Right atrium auricular region (tissue), 2 donors: ENCODE measurements at places on chromosomes 12 and 14.

GRCh38 chr12:123269395-123269892, 2.2 kb downstream of the CDK2AP1 start:
- H3K4me3 ChIP-seq, result peak overlapping the region; percentile 77
- H3K27ac ChIP-seq, result peak overlapping the region; percentile 84
- peak; percentile 84 for DNase-seq
- H3K4me1 ChIP-seq, result no peaks in the 10 kb centered on the region
- no peaks in the 10 kb centered on the region for H3K27me3 ChIP-seq

DNA sequence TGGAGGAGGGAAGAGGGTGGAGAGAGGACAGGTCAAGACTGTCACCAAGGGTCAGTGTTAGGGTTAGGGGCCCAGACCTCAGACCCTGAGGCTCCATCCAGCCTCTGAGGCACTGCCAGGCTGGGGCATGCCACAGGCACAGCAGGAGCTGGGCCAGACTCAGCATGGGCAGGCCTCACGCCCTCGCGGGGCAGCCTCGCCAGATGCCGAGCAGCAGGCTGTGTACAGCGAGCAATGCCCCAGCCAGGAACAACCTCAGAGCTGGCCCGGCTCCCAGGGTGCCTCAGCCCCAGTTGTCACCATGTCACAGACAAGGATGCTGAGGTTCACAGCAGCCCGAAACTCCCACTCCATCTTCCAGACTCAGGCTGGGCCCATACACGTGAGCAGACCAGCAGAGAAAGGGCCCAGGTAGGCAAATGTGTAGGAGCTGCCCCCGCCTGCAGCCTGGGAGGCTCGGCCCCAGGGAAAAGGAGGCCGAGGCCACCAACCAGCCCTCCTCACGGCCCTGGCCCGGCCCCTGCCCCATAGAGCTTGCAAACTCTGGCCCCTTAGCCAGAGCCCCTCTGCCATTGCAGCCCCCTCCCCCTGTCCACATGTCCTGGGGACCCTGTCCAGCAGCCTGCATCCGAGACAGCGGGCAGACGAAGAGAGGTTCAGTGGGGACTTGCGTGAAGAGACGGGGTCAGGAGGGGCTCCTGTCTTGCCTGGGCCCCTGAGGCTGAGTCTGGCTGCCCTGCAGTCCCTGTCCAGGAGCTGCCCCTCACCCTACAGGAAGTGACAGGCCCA, 7.5 kb downstream of the C14orf180 start:
- H3K27me3 ChIP-seq, result no peaks in the 10 kb centered on the region
- H3K4me3 ChIP-seq, result no peak overlapping the region
- no peaks in the 10 kb centered on the region for H3K4me1 ChIP-seq
- H3K36me3 ChIP-seq, result peaks cover 20% of the 10 kb centered on the region
- peak overlapping the region; percentile 97 for H3K27ac ChIP-seq

DNA sequence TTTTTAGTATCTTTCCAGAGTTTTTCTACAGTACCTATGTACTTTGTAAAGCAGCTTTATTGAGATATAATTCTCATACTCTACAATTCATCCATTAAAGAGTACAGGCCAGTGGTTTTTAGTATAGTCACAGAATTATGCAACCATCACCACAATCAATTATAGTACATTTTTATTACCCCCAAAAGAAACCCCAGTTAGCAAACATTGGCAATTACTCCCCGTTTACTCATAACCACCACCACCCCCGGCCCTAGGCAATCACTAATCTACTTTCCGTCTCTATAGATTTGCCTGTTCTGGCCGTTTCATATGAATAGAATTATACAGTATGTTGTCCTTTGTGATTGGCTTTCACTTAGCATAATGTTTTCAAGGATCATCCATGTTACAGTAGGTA, 119.8 kb downstream of the KICS2 start:
- H3K27me3 ChIP-seq, result no peaks in the 10 kb centered on the region
- DNase-seq, result no peak
- no peaks in the 10 kb centered on the region for H3K36me3 ChIP-seq
- H3K4me3 ChIP-seq, result no peak overlapping the region

GRCh38 chr12:122371475-122372045, 50.9 kb downstream of the CLIP1 start:
- no peak overlapping the region for H3K4me3 ChIP-seq
- H3K27ac ChIP-seq, result peak overlapping the region; percentile 37
- H3K4me1 ChIP-seq, result no peaks in the 10 kb centered on the region
- H3K27me3 ChIP-seq, result no peaks in the 10 kb centered on the region
- DNase-seq, result no peak

GRCh38 chr12:105978686-105979085, 160.1 kb downstream of the NUAK1 start:
- H3K4me3 ChIP-seq, result no peak overlapping the region
- DNase-seq, result no peak
- no peaks in the 10 kb centered on the region for H3K27me3 ChIP-seq
- H3K4me1 ChIP-seq, result peaks cover 13% of the 10 kb centered on the region
- no peak overlapping the region for H3K27ac ChIP-seq
- no peaks in the 10 kb centered on the region for H3K36me3 ChIP-seq

DNA sequence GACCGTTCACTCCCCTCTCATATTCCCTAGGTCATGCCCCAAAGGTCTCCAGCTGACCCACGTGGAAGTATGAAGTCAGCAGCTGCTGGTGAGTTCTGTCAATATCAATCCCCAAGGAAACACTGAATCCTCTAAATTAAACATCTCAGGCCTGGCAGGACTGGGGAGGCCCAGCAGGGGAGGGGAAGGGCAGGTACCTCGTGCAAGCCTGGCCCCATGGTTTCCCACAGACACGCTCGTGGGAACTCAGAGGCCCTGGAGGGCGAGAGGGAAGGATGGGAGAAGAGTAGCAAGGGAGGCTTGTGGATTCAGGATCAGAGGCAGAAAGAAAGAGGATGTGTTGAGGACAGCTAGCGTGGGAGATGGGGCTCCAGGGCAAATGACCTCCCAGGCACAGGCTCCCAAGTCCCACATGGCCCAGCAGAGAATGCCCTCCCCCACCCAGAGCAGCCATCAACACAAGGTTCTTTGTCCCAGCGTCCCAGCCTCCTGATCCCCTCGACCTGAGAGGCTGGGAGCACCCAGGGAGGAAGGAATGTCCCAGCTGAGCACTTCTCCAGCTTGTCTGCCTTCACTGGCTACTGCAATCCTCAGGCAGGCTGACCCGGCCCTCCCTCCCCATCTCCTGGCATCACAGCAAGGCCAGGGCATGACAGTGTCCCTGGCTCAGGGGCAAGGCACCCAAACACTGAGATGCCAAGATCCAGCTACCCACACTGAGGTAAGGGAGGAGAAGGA, 20.1 kb upstream of the RPLP0 start:
- peaks cover 20% of the 10 kb centered on the region for H3K4me1 ChIP-seq
- H3K27me3 ChIP-seq, result no peaks in the 10 kb centered on the region
- H3K27ac ChIP-seq, result no peak overlapping the region
- DNase-seq, result no peak
- H3K36me3 ChIP-seq, result peaks cover 78% of the 10 kb centered on the region

DNA sequence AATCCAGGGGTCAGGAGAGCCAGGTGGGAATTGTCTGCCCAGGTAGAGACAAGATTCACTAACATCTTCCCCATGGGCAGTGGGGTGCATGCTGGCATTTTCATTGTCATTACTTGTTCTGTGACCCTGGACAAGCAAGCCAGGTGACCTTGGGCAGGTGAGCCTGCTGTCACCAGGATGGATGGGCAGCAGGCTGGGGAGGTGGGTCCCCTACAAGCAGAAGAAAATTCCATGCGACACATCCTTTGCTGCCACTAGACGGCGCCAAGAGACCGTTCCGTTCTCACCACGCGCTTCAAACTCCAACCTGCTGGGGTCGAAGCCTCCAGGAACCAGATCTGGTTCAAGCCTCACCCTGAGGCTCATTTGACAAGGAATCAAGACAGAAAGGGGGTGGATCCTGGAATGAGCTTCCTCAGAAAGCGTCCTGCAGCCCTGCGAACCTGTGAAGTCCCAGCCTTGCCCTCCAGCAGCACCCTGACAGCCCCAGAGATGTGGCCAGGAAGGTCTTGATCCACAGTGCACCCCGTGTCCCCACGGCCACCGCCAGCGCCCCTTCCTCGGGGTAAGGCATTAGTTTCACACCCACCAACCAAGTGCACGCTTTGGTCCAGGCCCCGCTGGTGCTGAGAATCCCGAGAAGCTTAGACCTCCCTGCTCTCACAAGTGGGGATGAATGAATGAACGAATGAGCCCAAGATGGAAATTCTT, 3.2 kb upstream of the DYNC1H1 start:
- H3K4me3 ChIP-seq, result no peak overlapping the region
- no peak overlapping the region for H3K27ac ChIP-seq
- no peaks in the 10 kb centered on the region for H3K27me3 ChIP-seq
- peak; percentile 75 for DNase-seq

DNA sequence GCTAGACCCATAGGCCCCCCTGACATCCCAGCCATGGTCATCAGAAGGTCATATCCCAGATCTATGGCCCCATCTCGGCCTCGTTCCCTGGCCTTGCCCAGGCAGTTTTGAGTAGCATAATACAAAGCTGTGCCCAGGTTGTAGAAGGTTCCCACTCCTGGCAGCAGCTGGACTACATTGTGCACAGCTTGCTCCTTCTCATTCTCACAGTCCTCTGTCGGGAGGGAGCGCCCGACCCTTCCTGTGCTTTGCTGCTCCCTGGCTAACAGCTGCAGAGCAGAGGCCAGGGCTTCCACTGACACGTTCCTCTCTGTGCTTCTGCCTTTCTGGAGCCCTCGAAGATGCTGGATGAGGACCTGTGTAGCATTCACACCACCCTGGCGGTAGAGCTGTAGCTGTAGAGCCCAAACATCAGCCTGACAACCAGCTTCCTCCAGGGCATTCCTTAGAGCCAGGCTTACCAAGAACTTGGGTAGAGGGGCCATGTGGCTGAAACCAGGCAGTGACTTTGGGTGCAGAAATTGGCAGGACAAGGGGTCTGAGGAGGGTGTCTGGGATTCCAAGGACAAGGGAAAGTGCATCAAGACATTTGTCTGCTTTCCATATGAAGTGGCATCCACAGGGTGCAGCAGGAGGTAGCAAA, 1.0 kb downstream of the APOF start:
- no peak overlapping the region for H3K27ac ChIP-seq
- H3K4me1 ChIP-seq, result peaks cover 15% of the 10 kb centered on the region
- DNase-seq, result no peak
- no peaks in the 10 kb centered on the region for H3K27me3 ChIP-seq
- H3K4me3 ChIP-seq, result no peak overlapping the region
- H3K36me3 ChIP-seq, result no peaks in the 10 kb centered on the region
